ENCODE measurements at places on chromosomes 13 and 19.
A peak's percentile ranks its signal among the peaks of the same experiment; 100 is the strongest.

DNA sequence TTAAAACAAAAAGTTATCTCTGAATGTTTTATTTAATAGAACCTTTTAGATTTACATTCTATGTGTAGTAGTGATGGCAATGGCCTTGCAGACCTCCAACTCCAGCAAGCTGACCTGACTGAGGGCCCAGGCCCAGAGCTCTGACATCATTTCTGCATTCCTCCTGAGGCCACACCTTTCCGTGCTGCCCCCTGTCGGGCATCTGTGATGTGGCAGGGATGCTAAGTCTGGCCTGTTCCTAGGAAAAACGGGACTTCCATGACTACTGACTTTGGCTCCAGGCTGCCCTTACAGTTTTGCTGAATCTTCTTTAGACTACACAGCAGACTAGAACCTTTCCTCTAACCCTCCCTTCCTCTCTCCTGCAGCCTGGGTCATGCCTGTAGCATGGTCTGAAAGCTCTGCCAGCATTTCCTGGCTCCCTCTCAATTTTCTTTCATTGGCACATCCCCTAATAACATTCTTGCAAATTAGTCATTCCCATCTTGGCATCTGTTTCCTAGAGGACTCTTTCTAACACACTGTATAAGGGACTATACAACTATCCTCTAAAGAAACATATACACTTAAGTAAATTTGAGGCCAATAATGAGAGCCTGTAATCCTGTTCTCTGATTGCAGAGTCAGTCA is 249.1 kb downstream of the GPC5 start:
- DNase-seq, result peak; percentile 12
- no peaks in the 10 kb centered on the region for H3K4me1 ChIP-seq
- no peaks in the 10 kb centered on the region for H3K36me3 ChIP-seq
- no peaks in the 10 kb centered on the region for H3K27me3 ChIP-seq
- no peak overlapping the region for H3K27ac ChIP-seq

- peak; percentile 35 for DNase-seq
- H3K4me1 ChIP-seq, result no peaks in the 10 kb centered on the region
- no peaks in the 10 kb centered on the region for H3K27me3 ChIP-seq
- H3K36me3 ChIP-seq, result no peaks in the 10 kb centered on the region
- H3K27ac ChIP-seq, result no peak overlapping the region
- no peak overlapping the region for H3K4me3 ChIP-seq
These were observed 260.0 kb downstream of the FGF14 start for GRCh38 chr13:102141625-102142472.

- H3K27ac ChIP-seq, result no peak overlapping the region
- H3K4me3 ChIP-seq, result no peak overlapping the region
These were observed 373.4 kb downstream of the SLITRK1 start for GRCh38 chr13:83508771-83509301.

GRCh38 chr13:110150384-110151101 is 156.4 kb downstream of the COL4A1 start:
- H3K27ac ChIP-seq, result peak overlapping the region; percentile 61
- H3K4me1 ChIP-seq, result peaks cover 4% of the 10 kb centered on the region
- no peak overlapping the region for H3K4me3 ChIP-seq
- peaks cover 60% of the 10 kb centered on the region for H3K36me3 ChIP-seq
- H3K27me3 ChIP-seq, result no peaks in the 10 kb centered on the region

DNA sequence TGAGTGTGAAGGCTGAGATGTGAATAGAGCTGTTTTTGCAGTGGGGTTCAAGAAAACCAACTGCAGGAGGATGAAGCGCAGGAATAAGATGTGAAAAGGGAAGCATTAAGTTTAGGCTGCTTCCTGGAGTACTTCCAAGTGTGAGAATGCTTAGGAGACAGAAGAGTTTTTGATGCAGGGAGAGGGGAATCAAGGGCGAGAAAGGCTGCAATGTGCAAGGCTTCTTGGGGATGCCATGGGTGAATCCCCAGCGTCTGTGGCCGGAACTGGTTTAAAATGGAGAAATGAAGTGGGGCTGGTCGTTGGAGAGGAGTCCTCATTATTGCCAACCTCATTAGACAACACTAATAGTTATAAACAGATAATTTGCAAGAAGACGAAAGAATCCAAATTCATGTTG is 764.9 kb downstream of the LIG4 start:
- H3K4me1 ChIP-seq, result peaks cover 16% of the 10 kb centered on the region
- H3K27ac ChIP-seq, result peak overlapping the region; percentile 91
- no peaks in the 10 kb centered on the region for H3K27me3 ChIP-seq
- no peaks in the 10 kb centered on the region for H3K36me3 ChIP-seq

DNA sequence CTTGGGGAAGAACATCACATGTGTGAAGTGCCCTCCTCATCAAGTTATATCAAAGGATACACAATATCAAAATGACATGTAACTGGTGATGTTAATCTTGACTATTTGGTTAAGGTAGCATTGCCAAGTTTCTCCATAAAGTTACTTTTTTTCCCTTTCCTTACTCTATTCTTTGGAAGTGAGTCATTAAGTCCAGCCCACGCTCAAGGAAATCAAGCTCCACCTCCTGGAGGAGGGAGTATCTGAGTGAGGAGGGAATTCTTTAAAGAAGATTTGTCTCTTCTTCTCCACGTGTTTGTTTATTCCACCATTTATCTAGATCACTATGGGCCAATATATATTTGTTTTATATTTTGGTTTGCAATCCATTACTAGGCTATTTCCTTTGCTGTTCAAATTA is 33.6 kb upstream of the FNDC3A start:
- no peaks in the 10 kb centered on the region for H3K36me3 ChIP-seq
- H3K27ac ChIP-seq, result no peak overlapping the region
- H3K27me3 ChIP-seq, result no peaks in the 10 kb centered on the region
- peak; percentile 75 for DNase-seq
